Neural crest cell (in vitro differentiated cells): ENCODE measurements at places on chromosomes 11 and 22. TPM values are rescaled to one million over a fixed set of nuclear protein-coding genes. Genes with fewer than 3 reads are reported as not detected.

- DNase-seq: no peak
- H3K4me3 ChIP-seq: no peak overlapping the region
- peaks cover 36% of the 10 kb centered on the region for H3K36me3 ChIP-seq
Measured at GRCh38 chr11:93719310-93719709, 22.0 kb downstream of the TAF1D start.

GRCh38 chr11:6655020-6655789, 404 bp downstream of the DCHS1 start:
- H3K4me3 ChIP-seq: no peak overlapping the region
- H3K36me3 ChIP-seq: no peaks in the 10 kb centered on the region
- H3K27me3 ChIP-seq: peaks cover 17% of the 10 kb centered on the region
- no peak for DNase-seq
- H3K27ac ChIP-seq: no peak overlapping the region
- H3K4me1 ChIP-seq: peaks cover 11% of the 10 kb centered on the region

Gene CASP1
- total RNA-seq: not detected in 2 replicates

Gene TRIM51
- total RNA-seq: not detected in 2 replicates

Gene MIOX
- 0.30 and 0.35 TPM in 2 replicates for total RNA-seq
